ENCODE measurements at places on chromosomes 4 and X.
A peak's percentile ranks its signal among the peaks of the same experiment; 100 is the strongest.

- no peak for DNase-seq
Measured at GRCh38 chr4:31015123-31015522, 295.0 kb downstream of the PCDH7 start.

DNA sequence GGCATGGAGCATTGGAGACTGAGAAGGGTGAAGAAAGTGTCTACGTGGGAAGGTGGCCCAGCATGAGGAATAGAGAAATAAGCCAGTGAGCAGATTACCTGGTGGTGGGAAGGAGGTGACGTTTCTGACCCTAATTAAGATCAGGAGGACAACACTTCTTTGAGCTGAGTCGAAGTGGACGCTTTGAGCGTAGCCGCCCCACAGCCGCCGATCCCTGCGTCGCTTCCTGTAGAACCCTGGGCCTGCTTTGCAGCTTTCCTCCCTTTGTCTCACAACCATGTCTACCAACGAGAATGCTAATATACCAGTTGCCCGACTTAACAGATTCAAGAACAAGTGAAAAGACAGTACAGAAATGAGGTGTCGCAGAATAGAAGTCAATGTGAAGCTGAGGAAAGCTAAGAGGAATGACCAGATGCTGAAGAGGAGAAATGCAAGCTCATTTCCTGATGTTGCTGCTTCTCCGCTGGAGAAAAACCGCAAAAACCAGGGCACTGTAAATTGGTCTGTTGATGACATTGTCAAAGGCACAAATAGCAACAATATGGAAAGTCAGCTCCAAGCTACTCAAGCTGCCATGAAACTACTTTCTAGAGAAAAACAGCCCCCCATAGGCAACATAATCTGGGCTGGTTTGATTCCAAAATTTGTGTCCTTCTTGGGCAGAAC lies 6.4 kb upstream of the ANTXR2 start:
- DNase-seq = no peak

DNA sequence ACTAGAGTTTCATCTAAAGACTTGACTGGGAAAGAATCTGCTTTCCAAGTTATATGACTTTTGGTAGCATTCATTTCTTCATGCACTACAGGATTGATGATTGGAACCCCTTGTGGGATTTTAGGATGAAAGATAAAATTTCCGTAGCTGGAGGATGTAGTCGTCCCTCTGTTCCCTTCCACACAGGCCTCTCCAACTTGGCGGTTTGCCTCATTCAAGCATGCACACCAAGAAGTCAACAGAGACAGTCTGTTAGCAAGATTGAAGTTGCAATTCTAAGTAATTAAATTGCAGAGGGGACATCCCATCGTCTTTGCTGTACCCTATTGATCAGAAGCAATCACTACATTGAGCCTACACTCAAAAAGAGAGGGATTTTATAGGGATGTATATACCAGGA lies 777.4 kb upstream of the HS3ST1 start:
- no peak for DNase-seq

DNA sequence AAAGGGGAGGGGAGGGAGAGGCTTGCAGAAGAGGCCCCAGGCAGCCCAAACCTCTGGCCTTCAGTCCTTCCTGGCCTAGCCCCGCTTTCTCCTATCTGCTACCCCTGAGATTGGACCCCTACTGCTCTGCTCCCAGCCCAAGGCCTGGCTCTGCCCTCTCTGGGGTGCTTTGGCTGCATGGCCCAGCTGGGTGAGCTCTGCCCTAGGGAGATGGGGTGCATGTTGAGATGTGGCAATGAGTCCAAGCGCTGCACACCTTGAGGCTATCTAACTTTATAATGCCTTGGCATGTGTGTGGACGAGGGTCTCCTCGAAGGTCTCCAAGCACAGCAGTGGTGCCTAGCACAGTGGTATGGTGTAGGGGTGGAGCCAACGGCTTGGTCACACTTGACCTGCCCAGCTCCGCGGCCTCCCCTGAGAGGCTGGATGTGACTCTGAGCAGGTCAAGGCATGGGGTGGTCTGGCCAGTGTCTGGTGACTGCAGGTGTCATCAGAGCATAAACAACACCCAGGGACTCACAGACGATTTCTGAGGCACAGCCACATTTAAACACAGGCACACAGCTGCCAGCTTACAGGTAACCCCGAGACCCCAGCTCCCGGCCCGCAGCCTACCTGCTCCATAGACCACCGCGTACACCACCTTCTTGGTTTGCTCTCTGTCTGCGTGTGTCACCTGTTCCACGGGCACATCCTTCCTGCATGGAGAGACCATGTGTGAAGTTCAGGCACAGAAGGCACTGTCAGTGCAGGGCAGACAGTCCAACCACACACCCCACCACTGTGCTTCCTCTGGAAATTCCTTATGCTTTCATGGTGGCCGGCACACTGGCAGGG lies 36.3 kb downstream of the NAT8L start:
- no peak for DNase-seq

DNA sequence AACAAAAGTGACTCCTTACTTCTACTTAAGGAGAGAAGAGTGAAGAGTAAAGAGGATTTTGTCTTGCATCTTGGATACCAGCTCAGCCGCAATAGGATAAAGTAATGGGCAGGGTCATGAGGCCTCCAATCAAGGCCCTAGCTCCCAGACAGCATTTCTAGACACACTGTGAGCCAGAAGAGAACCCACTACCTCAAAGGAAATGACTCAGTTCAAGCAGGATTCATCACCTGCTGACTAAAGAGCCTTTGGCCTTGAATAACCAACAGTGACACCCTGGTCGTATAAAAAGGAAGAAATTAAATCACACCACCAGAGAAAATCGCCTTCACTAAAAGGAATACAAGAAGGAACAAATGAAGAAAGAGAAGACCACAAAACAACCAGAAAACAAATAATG lies 416.1 kb downstream of the PCDH18 start:
- no peak for DNase-seq

DNA sequence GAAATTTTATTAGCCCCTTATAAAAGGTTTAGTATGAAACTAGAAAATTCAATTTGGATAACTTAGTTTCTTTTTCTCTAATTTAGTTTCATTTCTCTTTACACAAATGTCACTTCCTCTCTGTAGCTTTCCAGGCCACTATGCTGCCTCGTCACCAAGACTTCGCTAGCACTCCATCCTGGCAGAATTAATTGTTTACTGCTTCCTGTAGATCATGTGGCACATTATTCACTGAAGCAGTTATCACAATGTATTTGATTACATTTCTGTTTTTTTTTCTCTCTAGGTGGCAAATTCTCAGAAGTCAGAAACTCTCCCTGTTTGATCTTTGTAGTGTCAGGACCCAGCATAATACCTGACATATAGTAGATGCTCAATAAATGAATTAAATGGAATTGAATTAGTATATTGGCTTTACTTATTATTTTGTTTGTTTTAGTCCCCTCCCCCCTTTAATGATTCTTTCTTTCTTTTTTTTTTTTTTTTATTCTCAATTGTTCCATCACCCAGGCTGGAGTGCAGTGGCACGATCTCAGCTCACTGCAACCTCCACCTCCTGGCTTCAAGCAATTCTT lies 9.3 kb upstream of the SAT1 start:
- peak; percentile 20 for DNase-seq

DNA sequence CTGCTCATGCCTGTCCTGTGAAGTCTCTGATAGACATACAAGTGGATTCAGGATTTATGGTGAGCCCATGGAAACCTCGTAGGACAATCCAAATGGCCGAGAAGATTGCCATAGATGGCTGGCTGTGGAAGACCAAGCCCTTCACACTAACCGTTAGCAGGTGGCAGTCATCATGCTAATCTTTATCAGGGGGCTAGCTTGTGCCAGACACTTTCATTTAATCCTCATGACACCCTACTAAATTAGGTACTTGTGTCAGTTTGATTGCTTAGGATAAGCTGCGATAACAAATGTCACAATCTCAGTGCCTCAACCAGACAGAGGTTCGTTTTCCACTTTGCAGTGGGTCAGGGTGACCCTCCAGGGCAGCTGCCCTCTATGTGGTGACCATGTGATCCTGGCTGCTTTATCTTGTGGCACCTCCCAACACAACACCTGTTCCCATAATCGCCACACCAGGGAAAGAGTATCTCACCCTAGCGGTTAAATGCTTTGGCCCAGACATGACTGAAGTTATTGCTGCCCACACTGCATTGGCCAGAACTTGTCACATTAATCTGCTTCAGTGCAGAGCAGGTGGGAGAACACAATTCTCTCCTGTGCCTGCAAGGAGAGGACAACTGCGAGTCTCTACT lies 60.8 kb downstream of the REPS2 start:
- no peak for DNase-seq

GRCh38 chr4:84258905-84259830 lies 239.9 kb downstream of the NKX6-1 start:
- no peak for DNase-seq

- no peak for DNase-seq
Measured at GRCh38 chr4:77844363-77844762, 18.3 kb upstream of the MRPL1 start.

DNA sequence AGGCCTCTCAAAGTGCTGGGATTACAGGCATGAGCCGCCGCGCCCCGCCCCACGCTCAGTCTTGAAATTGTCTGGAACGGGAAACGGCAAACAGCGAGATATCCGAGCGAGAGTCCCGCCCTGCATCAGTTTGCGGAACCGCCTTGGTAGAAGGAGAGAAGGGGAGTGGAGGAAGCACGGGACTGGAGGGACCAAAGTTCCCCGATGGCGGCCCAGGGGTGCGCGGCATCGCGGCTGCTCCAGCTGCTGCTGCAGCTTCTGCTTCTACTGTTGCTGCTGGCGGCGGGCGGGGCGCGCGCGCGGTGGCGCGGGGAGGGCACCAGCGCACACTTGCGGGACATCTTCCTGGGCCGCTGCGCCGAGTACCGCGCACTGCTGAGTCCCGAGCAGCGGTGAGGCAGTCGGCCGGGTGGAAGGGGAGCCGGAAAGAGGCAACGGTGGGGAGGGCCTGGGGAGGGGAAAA lies at the start of gene BST1:
TSS of gene BST1 (plus strand) at position 125 of the 463 bp plus-strand sequence. CDS start at position 205, 80 bp downstream.
- DNase-seq = no peak

Measured in stimulated activated CD8-positive, alpha-beta memory T cell treated with anti-CD3 and anti-CD28 coated beads, Interleukin-2, amount 100 ng/mL, for 1 hour (primary cell).